Calu3 (cell line): ENCODE measurements at places on chromosomes 4 and X. TPM values are rescaled to one million over a fixed set of nuclear protein-coding genes. Genes with fewer than 3 reads are reported as not detected.

CT45A1 gene
- not detected in 2 replicates for total RNA-seq

PRDM5 gene
- total RNA-seq: 8.3 and 8.7 TPM in 2 replicates

CCNG2 gene
- total RNA-seq: 25.2 and 26.1 TPM in 2 replicates

CLIC2 gene
- 0.26 and 0.59 TPM in 2 replicates for total RNA-seq

JAKMIP1 gene
- total RNA-seq: not detected in 2 replicates

- DNase-seq: no peak
Measured at GRCh38 chrX:70922774-70923473, 8.0 kb downstream of the SLC7A3 start.

GRCh38 chrX:119753639-119754257 is 4.6 kb upstream of the SOWAHD start:
- DNase-seq: peak; percentile 48

DNA sequence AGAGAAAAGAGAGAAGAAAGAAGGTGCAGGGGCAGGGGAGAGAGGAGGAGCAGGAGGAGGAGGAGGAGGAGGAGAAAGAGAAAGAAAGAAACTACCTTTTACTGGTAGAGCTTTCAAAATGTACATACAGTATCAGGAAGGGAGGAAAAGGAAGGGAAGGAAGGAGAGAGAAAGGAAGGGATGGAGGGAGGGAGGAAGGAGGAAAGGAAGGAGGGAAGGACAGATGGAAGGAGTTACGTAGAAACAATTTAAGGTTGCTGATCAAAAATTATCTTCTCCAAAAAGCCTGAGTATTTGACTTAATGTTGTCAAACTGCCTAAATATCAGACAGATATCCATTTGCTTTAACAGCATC is 13.4 kb downstream of the TBC1D9 start:
- DNase-seq: no peak

- peak; percentile 79 for DNase-seq
Measured at GRCh38 chrX:103845165-103845653, 13.2 kb upstream of the RAB9B start.

GRCh38 chr4:72846280-72847111 is 223.0 kb downstream of the COX18 start:
- DNase-seq: peak; percentile 71

- DNase-seq: no peak
Measured at GRCh38 chr4:37631551-37631950, 54.6 kb downstream of the RELL1 start.
